Spinal cord (tissue), 10 donors: ENCODE measurements at places on chromosomes 7 and 10. TPM values are rescaled to one million over a fixed set of nuclear protein-coding genes. Genes with fewer than 3 reads are reported as not detected.

The NKX2-3 gene
- not detected for total RNA-seq

The VIPR2 gene
- 11.3 TPM for total RNA-seq

The MINDY4 gene
- total RNA-seq = 7.2 TPM

The PFKFB3 gene
- 24.9 TPM for total RNA-seq

DNA sequence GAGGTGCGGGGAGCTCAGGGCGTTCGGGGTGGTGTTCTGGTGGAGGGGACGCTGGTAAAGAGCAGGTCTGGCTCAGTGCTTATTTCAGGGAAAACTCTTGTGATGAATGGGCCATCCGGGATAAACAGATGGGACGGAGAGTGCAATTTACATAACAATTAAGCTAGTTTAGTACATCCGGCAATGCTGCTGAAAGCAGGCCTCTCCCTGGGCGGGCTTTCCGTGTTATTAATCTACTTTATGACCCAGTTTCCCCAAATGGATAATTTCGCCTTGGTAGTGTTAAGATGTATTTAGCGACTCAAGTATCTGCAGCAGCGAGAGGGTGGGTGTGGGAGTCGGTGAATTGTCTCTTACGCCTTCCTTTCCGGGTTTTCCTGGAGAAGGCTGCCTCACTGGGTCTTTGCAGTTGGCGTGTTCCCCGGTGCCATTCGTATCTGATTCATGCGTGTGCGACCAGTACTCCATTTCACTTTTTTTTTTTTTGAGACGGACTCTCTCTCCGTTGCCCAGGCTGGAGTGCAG is 25.2 kb downstream of the FOXK1 start:
- H3K4me1 ChIP-seq = peaks cover 73% of the 10 kb centered on the region
- no peak overlapping the region for H3K4me3 ChIP-seq
- H3K27ac ChIP-seq = peak overlapping the region; percentile 84
- DNase-seq = no peak
